ENCODE measurements at places on chromosomes 2 and 18.

DNA sequence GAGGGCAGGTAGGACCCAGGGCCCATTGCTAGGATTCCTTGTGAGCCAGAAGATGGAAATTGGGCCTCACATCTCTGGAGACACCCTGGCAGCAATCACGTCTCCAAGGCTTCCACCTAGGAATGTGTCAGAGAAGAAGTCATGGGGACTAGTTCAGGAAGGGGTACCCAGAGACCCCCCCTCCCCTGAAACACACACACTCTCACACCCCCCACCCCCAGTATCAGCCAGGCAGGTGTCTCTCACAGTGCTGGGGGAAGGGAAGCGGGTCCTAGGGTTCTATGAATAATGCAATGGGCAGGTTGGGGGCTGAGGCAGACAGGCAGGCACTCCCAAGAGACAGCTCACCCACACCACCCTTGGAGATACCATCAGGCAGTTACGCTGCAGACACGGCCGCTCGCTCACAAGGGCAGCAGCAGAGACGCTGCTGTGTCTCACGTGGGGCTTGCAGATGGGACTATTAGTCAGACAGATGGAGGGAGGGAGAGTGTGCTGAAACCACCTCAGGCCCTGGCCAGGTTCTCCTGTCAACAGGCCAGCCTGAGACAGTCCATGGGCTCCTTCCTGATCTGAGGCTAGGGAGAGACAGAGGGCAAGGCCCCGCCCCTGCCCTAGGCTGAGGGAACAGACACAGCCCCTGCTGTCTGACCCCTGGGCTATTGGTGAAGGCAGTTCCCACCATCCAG, 134.6 kb downstream of the CYP26B1 start:
- no peak for DNase-seq

- DNase-seq, result peak; percentile 23
These were observed 69.9 kb upstream of the SMAD7 start for GRCh38 chr18:49020621-49021021.

GRCh38 chr2:213766465-213766901, 482.2 kb downstream of the SPAG16 start:
- no peak for DNase-seq

- DNase-seq, result no peak
These were observed 25.2 kb downstream of the SPRED2 start for GRCh38 chr2:65407240-65407639.

- DNase-seq, result no peak
These were observed 41.2 kb upstream of the HS6ST1 start for GRCh38 chr2:128359841-128360240.

- no peak for DNase-seq
These were observed 99.4 kb downstream of the NEDD4L start for GRCh38 chr18:58143386-58143785.
